ENCODE measurements at places on chromosomes 2 and 18.
A peak's percentile ranks its signal among the peaks of the same experiment; 100 is the strongest.

- DNase-seq: peak; percentile 64
Measured at GRCh38 chr2:122194546-122194945, 439.1 kb downstream of the TSN start.

GRCh38 chr18:7191736-7192135 is 39.2 kb upstream of the LRRC30 start:
- DNase-seq: no peak

DNA sequence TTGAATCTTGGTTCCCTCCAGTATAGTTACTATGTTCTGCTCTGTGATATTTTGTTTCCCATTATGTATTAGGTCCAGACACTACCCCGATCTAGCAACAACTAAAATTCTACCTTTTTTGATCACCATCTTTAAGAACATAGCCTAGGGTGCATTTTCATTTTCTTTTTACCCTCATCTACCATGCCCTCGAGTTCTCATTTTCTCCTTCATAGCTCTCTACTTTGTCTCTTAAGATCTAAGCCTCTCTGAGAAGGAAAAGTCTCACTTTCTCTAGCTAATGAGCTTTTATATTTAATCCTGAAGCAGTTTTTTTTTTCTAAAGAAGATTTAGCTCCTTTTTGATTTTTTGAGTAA is 1089.4 kb upstream of the SLC39A10 start:
- no peak for DNase-seq

GRCh38 chr2:69753659-69754363 is 11.9 kb downstream of the ANXA4 start:
- no peak for DNase-seq

DNA sequence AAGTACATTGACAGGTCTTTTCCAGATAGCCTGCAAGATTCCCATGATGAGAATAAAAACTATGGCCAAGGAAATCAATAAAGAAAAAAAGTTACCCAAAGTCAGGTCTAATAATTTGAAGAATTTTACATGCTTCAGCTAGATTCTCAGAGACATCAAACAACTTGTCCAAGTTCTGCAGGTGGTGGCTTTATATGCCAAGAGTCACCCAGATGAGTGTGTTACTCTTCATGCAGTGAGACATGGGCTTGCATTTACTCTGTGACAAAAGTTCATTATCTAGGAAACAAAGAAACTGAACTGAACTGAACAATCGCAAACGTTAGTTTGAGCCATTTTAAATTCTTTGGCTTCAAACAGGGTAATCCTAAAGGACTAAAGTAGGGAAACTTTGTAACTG is 548.5 kb upstream of the SYT4 start:
- DNase-seq: no peak

- DNase-seq: no peak
Measured at GRCh38 chr2:127475788-127476187, 50.5 kb downstream of the IWS1 start.

GRCh38 chr2:181523756-181524155 is 66.6 kb downstream of the ITGA4 start:
- no peak for DNase-seq

DNA sequence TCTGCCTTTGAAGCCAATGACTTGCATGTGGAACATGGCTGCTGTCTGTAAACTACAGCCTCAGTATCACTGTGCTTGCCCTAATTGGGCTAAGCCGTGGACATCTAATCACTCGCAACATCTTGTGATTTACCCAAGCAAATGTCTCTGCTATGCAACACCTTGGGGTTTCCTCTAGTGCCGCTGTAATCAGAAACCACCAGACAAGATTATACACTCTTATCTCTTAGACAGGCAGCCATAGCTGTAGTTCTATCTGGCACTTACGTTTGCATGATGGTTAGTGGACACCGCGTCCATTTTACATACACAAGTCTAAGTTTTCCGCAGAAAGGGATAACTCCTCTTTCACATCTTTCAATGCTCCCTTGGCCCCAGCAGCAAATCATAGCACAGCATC is 204.3 kb upstream of the CCDC68 start:
- no peak for DNase-seq

DNA sequence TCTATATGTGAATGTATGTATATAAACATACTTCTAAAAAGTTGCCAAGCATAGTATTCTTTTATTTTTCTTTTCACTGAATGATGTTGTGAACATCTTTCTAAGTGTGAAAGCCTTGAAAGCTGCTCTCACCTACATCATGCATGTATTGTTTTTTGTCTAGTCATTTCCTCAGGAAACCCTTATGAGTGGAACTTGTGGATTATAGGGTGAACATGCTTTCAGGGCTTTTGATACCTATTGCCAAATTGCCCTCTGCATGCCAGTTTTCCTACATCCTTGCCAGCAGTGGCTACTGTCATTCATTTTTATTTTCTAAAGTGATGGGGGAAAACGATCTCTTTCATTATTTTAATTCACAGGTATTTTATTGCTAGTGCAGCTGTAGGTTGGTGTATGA is 78.3 kb downstream of the ADAM23 start:
- no peak for DNase-seq

- no peak for DNase-seq
Measured at GRCh38 chr18:62436636-62437234, 86.1 kb upstream of the ZCCHC2 start.

GRCh38 chr2:164794432-164795231 is 47.0 kb downstream of the COBLL1 start:
- DNase-seq: peak; percentile 24

GRCh38 chr2:234579231-234579962 is 82.5 kb upstream of the ARL4C start:
- peak; percentile 49 for DNase-seq

DNA sequence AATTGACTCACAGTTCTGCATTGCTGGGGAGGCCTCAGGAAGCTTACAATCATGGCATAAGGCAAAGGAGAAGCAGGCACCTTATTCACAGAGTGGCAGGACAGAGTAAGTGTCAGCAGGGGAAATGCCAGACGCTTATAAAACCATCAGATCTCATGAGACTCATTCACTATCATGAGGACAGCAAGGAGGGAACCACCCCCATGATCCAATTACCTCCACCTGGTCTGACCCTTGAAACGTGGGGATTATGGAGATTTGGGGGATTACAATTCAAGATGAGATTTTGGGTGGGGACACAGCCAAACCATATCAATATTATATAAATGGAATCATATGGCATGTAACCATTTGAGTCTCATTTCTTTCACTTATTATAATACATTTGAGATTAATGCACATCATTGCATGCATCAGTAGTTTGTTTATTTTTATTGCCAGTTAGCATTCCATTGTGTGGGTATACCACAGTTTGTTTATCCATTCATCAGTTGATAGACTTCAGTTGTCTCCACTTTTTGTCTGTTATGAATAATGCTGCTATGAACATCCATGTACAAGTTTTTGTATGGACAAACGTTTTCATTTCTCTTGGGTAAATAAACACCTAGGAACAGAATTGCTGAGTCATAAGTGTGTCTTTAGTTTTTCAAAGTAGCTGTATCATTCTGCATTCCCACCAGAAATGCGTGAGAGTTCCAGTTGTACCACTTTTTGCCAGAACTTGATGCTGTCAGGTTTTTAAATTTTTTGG is 5.8 kb upstream of the SRBD1 start:
- peak; percentile 4 for DNase-seq

GRCh38 chr2:106322281-106322680 is 128.2 kb upstream of the UXS1 start:
- DNase-seq: no peak

- no peak for DNase-seq
Measured at GRCh38 chr2:199191461-199191860, 266.3 kb downstream of the SATB2 start.
